NCI-H187 (cell line): ENCODE measurements at places on chromosomes 6 and 20.

GRCh38 chr20:58871533-58872102 lies 19.1 kb downstream of the GNAS start:
- DNase-seq = no peak

- no peak for DNase-seq
Measured at GRCh38 chr20:41669708-41670263, 51.6 kb upstream of the CHD6 start.

DNA sequence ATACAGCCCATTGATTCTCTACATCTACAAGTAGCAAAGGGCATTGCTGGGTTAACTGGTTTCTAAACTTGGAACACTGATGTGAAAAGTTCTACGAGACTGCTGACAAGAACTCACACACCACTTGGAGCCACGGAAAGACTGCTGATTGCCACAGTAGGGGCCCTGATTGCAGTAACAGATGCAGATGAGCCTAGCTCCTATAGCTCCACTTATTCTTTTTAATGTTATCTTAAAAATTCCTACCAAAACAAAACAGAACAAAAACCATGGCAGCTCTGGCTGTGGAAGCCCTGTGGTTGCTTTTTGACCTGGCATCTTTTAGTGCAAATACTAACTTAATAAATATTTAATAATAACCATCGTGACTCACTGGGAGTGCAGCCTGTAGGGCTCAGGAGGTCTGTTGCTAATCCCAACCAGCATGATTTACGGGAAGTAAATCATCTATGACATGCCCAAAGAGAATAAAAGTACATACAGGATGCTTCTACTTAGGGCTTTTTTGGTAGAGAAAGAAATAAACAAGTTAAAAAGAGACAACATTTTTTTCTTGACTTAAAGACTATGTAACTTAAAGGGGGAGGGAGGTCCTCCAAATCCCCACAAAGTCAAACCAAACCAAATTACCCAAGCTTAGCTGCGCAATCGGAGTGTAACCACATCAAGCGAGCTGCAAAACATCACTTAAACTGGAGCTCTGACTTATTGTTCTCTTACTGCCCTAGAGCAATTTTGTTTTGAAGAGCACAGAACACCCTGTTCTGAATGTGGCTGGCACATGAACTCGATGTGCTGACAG lies 87.2 kb downstream of the FKBP5 start:
- no peak for DNase-seq

DNA sequence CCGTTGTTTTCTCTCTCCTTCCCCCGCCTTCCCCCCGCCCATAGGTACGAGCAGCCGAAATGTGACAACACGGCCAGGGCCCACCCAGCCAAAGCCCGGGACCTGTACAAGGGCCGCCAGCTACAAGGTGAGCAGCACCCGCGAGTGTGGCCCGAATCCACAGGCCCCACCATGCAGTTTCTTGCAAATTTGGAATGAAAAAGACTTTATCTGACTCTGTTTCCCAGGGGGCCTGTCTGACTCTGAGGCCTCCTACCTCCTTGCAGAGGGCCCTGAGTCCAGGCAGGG lies 167.1 kb downstream of the SMOC2 start:
- no peak for DNase-seq

DNA sequence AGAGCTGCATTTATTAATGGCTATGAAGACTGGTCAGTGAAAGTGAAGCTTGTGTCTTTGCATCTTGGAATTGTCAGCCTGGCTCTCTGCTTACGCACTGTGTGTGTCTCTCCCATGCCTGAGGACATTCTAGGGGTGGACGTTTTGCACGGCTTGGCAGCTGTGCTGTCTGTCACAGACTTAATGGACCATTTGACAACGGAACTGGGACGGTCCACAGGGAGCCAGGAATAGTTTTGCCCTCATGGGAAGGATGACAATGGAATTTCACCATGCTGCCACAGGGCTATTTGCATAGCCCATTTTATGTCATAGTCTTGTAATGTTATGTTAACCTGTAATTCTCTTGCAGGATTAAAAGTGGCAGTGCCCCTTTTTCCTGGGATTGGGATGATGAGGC lies 44.7 kb downstream of the OR2B6 start:
- no peak for DNase-seq

DNA sequence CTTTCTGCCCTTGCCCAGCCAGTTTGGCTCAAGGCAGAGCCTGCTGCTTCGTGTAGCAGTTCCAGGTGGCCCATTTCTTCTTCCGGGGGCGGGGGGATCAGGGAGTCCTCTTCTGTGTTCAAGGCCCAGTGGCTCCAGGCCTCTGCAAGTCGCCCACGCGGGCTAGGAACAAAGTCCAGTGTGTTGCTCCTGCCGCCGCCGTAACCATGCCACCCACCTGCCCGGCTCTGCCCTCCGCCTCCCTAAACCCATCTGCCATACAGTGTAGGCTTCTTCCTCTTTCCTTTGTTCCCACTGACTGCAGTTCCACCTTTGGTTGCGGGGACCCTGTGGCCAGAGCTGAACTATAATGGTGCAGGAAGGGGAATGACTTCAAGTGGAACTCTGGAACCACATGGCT lies 43.9 kb upstream of the SRF start:
- DNase-seq = no peak

GRCh38 chr20:64176551-64176950 lies 12.3 kb downstream of the MYT1 start:
- no peak for DNase-seq

GRCh38 chr20:8473459-8473858 lies 341.4 kb downstream of the PLCB1 start:
- no peak for DNase-seq

DNA sequence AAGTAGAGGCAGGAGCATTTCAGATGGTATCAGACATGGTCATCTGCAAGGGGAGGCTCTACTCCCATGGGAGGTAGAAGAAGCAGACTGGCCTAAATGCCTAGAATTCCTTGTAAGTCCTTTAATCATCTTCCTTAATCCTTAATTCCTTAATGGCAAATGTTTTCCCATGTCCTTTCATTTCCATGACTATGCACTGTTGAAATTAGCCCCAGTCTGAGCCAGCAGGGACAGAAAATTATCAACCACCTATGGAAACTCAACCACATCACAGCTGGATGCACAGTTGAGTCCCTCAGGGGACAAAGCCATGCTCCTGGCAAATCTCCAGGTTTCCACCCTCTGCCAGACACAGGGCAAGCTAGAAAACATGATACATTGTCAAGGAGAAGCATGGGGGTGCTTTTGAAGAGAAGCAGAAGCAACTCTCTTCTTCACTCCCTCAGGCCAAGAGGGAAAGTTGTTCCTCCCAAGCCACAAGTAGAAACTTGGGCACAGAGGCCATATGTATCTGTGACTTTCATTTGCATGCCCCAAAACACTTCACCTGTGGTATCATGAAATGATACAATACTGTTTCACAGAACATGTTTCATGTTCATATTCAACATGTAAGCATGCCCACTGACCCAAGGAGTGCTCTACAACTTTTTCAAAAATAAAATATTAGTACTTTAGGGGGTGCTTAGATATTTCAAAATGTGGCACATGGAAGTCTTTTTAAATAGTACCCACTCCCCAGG lies 683.6 kb downstream of the KIF16B start:
- DNase-seq = no peak

- peak; percentile 22 for DNase-seq
Measured at GRCh38 chr6:70107852-70108629, 194.8 kb downstream of the COL9A1 start.

GRCh38 chr6:17491416-17492142 lies 98.2 kb downstream of the CAP2 start:
- DNase-seq = no peak

DNA sequence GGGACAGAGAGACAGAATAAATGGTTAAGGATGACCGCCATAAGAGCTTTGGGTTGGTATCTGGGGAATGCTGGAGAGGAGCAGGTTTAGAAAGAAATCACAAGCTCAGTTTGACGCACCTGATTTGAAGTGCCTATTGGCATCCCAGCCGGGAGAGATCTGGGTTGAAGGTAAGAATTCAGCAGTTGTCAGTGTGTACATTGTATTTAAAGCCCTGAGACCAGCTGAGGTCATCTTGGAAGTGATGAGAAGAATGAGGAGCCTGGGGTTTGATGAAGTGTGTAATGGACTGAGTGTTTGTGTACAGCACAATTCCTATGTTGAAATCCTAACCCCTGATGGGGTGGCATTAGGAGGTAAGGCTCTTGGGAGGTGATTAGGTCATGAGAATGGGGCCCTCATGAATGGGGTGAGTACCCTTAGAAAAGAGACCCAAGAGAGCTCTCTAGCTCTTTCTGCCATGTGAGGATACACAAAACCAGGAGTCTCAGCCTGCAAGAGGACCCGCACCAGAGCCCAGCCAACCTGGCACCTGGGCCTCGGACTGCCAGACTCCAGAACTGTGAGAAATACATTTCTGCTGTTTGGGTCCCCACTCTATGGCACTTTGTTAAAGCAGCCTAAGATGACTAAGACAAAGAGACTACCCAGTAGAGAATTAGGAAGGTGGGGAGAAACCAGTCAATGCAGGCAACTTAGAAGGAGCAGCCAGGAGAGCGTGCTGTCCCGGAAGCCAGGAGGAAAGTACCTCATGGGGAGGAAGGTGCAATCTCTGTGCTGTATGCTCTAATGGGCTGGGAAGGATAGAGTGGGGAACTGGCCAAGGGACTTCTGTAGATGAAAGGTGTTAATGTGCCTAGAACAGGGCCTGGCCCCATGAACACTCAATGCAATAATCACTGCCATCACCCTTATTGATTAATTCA lies 133.7 kb upstream of the SLC24A3 start:
- no peak for DNase-seq

- DNase-seq = no peak
Measured at GRCh38 chr6:160419488-160419887, 71.3 kb downstream of the SLC22A3 start.

GRCh38 chr6:133241901-133242636 lies 912 bp downstream of the EYA4 start:
- no peak for DNase-seq

DNA sequence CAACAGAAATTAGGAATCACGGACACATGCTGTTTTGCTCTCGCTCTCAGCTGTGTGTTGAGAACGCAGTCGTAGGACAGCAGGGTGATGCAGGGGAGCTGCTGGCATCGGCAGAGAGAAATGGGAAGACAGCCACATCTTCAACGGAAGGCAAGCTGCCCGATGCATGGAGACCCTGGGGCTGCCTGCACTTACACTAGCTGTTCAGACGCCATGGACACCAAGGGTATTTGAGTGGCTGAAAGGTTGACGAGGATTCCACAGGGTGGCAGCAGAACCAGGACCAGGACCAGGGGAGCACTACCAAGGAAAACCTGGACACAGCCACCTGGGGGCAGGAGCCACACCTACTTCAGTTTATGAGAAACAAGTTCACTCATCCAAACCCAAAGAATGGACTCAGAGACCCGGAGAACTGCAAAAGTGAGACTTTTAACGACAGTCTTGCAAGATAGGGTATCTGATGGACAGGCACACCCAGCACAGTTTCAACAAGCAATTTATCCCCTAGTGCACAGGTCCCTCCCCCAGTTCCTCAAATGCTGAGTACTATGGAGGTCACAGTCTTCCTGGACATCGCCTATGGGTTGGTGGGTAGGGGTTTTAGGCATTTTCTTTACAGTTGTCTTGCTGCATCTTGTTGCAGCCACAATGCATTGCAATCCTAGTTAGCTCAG lies 56.3 kb upstream of the ENTPD6 start:
- DNase-seq = no peak

DNA sequence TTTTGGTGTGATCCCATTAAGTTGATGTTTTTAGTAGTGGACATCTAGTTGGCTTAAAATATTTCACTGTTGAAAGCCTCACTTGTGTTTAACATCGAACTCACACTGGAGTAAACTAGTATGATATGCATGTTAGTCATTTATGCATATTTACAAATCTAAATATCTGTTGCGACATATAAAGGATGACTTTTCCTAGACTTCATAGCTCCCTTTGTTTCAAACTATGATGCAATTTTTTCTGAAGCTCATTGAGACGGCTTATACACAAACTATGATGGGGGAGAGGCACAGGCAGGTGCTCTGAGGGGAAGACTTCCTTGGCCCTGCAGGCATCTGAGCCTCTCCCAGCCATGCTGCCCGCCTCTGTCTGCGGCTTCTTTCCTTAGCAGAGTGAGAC lies 11.8 kb upstream of the FOXC1 start:
- no peak for DNase-seq

DNA sequence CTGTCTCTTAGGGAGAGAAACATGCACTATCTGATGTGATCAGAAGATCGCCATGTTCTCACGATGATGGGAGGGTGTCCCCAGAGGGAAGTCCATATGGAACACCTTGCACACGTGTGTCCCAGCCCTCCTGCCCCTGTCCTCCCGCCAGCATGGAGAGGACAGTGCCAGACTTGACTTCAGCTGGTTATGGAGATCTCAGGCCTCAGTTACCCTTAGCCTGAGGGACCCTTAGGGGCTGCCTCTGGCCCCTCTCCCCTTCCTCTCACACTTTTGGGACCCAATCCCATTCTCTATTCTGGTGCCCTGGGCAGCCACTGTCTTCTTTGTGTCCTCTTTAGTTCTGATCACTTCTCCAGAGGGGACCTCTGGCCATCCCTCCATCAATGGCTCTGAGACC lies 1.6 kb downstream of the TREML4 start:
- DNase-seq = no peak

GRCh38 chr20:60630609-60631008 lies 621.5 kb upstream of the CDH4 start:
- peak; percentile 38 for DNase-seq

GRCh38 chr20:17463711-17464110 lies 67.5 kb downstream of the BFSP1 start:
- no peak for DNase-seq

GRCh38 chr6:70423189-70424134 lies 10.2 kb downstream of the FAM135A start:
- no peak for DNase-seq

- DNase-seq = no peak
Measured at GRCh38 chr20:45303586-45304463, 2.8 kb upstream of the RBPJL start.

GRCh38 chr6:3749067-3749841 lies 2.3 kb downstream of the PXDC1 start:
- DNase-seq = no peak

DNA sequence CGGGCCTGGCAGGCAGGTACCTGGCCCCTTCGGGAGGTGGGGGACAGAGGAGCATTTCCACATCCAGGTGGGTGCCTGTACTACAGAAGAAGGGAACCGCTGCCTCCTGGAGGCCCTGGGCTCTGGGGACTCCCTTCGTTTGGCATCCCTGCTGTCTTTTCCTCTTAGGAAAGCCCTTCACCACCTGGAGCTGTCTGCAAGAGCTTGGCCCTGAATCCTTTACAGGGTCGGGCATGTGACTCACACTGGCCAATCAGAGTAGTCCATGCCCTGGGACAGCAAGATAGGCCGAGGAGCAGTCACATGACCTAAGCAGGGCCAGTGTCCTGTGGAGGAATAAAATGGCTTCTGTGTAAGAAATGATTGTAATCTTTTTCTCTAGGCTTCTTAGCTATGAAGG lies 224.9 kb downstream of the ANKRD60 start:
- DNase-seq = no peak

DNA sequence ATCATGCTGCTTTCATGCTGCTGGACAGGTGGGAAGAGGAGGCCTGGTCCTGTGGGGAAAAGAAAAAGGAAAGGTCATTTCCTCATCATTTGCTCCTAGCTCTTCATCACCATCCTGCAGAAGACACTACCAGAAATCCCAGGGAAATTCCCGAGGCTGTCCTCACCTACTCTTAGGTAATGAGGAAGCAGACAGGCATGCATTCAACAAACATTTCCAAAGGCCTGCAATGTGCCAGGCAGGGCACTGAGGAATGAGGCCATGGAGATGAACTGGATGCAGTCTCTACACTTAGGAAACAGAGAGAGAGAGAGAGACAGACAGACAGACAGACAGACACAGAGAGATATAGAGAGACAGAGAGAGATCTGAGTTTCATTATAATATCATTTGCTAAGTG lies 83.0 kb upstream of the MRPS10 start:
- no peak for DNase-seq

GRCh38 chr6:21824431-21825177 lies 231.1 kb downstream of the SOX4 start:
- DNase-seq = no peak

- DNase-seq = no peak
Measured at GRCh38 chr20:61998343-61999121, 67.1 kb downstream of the TAF4 start.
